NCI-H748 treated with DMSO at 0.1 percent for 48 hours (cell line): ENCODE measurements at places on chromosomes 11 and 22.

- no peak for DNase-seq
These were observed 11.8 kb downstream of the SMPD1 start for GRCh38 chr11:6402061-6402470.

- DNase-seq = no peak
These were observed 55.5 kb downstream of the PAK1 start for GRCh38 chr11:77418155-77418970.

GRCh38 chr22:19762568-19763457, 2.2 kb downstream of the TBX1 start:
- DNase-seq = no peak

DNA sequence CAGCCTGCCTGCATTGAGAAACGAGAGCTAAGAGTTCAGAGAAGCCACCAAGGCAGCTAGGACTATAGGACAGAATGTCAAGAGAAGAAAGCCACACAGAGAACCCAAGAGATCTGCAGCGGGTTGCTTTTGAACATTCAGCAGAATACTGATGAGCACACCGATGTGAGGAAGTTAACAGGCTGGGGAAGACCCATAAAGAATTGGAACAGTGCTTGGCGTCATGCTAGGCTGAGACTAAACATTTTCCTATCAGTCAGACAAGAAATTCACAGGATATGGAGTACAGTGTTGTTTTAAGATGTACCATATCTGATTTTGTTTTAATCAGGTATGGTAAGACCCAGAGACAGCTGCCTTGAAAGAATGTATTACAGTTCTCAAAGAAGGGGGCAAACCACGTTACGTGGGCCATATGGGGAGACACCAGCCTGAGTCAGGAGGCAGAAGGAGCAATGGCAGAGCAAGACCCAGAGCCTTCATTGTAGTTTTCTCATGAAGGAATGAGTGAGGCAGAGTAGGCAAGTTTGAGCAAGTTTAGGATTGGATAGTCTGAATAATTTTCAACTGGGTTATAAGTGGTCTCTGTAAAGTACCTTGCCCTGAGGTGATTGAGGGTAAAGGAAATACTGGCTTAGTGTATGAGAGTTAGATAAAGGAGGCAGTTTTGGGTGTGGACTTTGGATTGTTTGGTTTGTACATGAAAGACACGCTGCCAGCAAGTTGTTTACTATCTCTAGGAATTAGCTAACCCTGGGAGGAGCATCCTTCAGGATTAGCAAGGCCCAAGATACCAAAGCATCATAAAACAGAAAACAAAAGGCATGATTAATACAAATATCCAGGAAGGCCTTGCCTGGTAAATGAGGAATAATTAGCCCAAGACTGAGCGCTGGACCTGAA, 14.3 kb downstream of the LRRC75B start:
- peak; percentile 0 for DNase-seq

DNA sequence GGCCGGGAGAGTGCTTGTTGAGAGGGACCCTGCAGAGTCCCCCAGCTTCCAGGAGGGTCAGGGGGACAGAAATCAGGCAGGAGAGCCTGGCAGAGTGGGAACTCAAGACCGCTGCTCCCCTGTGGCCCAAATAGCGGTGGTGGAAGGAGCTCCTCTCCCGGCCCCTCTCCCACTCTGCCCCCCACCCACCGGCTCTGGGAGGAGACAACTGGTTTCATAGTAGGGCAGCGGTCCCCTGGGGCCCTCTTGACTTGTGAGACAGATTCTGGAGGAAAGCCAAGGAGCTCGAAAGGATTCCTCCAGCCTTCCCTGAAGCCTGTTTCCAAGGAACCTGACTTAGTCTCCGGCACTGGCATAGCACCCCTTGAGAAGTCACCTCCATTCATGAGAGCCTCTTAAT, 10.1 kb downstream of the PKNOX2 start:
- DNase-seq = no peak

- no peak for DNase-seq
These were observed 24.6 kb downstream of the IGHMBP2 start for GRCh38 chr11:68928136-68928880.

GRCh38 chr11:123544631-123545375, 109.6 kb downstream of the SCN3B start:
- DNase-seq = no peak
